Activated T-cell treated with anti-CD3 and anti-CD28 coated beads, Interleukin-2, amount 50 U/mL, for 48 hours (primary cell): ENCODE measurements at places on chromosomes 3 and 15.

DNA sequence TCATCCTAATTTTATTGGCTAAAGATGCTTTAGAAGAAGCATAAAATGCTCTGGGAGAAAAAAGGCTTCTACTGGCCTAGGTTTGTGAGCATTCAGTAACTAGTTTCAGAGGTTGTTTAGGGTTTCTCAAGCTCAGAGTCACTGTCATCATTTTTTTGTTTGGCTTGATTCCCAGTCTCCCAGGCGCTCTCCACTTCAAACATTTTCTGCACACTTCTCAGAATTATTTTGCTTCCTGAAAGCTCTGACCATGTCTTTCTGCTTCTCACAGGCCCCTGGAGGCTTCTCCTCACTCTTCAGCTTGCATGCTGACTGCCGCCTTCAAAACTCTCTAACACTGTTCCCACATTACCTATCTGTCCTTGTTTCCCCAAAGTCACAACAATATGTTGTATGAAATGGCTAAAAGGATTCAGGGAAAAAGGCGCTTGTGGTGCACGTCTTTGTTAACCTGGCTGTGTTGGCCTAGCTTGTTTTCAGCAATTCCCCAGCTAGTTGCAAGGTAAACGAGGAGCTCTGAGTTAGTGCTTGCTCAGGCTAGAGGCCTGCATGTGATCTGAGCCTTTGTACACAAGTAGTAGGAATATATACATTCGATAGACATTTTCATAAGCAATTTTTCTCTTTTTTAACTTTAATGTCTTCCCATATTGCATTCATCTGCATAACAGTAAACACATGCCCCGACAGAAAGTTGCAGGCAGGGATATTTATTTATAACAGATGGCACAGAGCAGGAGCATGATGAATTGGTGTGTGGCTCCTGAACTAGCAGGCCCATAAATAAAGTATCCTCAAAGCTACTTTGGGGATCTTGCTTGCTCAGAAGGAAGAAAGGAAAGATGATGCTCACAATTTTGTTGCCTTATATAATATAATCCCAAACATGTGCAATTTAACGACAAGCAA is 129.2 kb upstream of the DPH6 start:
- no peak for DNase-seq

- no peak for DNase-seq
Observed at GRCh38 chr3:23254835-23255234, 51.7 kb downstream of the UBE2E2 start.

DNA sequence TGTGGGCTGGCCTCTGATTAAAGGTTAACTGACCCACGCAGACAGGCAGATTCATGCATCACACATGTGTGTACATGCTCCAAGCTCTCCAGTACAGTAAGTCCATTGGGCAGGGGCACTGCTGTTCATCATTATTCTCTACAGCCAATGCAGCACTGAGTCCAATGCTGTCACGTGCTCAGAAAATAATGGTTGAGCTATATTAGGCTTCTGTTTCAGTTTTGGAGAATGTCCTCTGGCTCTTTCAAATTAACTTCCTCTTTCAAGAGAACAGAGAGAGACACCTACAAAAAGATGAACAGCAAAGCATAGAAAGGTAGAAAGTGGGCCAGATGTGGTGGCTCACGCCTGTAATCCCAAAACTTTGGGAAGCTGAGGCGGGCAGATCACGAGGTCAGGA is 202.6 kb downstream of the MEX3B start:
- no peak for DNase-seq

DNA sequence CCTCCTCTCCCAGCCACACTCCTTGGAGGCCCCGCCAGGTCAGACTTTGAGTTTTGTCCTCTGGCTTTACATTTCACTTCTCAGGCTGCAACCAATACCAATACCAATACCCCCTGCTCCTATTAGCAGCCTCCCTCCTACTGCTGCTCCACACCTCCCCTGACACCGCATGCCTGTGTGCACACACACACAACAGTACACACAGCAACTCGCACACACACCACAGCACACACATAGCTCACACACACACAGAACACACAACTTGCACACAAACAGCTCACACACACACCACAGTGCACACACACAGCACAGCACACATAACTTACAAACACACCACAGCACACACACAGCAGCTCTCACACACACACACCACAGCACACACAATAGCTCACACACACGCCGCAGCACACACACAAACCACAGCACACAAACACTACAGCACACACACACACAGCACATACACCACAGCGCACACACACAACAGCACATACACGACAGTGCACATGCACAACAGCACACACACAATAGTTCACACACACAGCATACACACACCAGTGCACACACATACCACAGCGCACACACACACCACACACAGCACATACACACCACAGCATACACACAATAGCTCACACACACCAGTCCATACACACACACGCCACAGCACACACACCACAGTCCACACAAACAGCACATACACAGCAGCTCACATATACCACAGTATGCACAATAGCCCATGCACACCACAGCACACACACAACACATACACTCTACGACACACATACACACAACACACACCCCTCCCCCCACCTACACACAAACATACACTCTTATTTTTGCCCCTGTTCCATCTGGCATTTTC is 204.7 kb downstream of the UACA start:
- no peak for DNase-seq

DNA sequence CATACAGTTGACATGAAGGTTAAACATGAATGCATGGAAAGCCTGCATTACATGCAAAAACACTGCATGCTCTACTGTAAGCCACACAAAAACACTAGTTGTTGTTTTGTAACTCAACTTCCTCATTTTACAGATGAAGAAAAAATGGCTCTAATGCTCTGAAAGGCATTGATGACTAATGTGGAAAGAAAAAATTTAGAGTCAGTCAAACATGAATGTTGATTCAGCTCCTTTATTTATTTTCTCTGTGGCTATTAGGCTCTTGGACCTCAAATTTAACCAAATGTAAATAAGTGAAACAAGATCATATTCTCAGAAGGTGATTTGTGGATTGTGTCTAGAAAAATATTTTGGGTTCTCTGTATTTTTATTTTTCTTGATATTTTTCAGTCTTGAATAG is 336.7 kb upstream of the ZNF717 start:
- DNase-seq, result no peak

GRCh38 chr15:64249883-64250575 is 87.2 kb upstream of the PPIB start:
- DNase-seq, result no peak

DNA sequence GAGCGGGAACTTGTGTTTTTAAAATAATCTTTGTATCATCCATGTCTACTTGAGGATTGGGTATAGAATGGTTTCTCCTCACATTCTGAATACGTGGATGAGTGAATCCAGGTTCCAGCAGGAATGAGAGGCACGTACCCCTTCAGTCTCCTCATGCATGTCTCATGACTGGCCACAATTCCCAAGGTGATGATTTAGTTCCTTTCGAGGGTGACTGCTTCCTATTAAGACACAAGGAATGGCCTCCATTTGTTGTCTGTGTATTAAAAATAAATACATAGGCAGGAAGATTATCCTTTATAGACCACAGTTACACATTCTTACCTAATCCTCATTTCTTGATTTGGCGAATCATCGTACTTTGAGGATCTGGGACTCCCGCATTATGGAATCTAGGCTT is 217.0 kb upstream of the LRIG1 start:
- DNase-seq, result no peak

DNA sequence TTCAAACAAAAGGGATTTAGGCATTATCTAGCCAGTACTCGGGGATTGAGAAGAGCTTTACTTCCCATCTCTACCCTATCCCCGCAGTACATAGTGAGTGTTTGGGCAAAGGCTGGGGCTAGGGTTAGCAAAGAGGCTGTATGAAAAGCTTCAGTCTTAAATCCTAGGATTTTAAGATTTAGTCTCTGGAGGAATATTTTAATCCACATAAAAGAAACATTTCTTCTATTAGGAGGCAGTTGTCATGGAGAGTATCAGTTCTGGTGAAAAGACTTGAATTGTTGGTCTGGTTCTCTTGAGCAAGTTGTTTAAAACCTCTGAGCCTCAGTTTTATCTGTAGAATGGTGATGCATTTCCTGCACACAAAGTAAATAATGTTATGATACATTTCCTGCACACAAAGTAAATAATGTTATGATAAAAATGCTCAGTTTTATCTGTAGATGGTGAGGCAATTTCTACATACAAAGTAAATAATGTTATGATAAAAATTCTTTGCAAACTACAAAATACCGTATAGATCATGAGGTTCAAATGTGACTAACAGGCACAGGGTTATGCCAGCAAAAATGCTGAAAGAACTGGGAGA is 53.9 kb upstream of the ZBED2 start:
- DNase-seq, result no peak

GRCh38 chr15:93105485-93105884 is 16.5 kb upstream of the RGMA start:
- no peak for DNase-seq

- DNase-seq, result no peak
Observed at GRCh38 chr3:174242311-174243041, 616.7 kb upstream of the NAALADL2 start.

- no peak for DNase-seq
Observed at GRCh38 chr3:76991165-76991564, 48.7 kb upstream of the ROBO2 start.

DNA sequence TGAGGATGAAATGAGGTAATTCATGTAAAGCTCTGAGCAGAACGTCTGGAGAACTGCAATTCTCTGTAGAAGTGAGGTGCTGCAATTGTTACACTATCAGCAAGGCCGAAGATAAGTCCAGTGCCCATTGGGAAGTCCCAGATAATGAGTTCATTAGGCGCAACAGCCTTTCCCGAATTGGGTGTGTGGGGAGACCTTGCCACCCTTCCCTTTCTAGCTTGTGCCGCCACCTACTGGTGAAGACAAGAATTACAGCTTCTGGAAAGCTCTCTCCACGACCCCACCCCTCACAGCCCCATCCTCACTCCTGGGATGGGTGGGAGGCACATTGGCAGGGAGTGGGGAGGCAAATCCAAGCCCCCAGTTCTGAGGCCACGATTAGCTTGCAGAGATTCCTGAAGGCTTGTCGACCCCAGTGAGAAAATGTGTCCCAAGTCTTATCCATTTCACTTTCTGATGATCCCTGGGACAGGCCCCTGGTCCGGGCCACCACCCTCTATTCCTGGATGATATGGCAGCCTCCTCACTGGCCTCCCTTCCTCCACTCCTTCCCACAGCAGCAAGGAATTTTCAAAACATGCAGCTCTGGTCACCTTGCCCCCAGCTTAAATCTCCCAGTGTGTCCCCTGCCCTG is 36.4 kb downstream of the FAM3D start:
- DNase-seq, result peak; percentile 73

DNA sequence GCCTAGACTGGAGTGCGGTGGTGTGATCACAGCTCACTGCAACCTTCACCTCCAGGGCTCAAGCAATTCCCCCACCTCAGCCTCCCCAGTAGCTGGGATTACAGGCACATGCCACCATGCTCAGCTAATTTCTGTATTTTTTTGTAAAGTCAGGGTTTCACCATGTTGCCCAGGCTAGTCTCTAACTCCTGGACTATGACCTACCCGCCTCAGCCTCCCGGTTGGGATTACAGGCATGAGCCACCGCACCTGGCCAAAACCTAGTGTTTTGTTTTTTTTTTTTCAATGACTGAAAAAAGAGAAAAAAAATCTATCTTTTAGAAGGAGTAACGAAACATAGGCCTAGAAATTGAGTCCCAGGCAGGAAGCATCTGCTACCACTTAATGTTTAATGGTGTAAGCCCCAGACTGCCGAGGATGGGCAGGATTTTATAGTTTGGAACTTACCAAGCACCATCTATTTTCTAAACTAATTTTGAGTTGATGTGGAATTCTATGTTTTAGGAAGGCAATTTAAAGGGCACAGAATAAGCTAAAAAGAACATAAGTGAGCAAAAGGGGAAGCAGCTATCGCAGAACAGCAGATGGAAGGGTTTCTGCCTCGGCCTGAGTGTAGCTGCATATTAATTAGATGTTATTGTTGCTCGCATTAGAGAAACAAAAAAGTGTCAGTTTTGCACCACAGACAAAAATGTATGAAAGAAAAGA is 24.2 kb upstream of the CA12 start:
- DNase-seq, result no peak

- no peak for DNase-seq
Observed at GRCh38 chr15:89575656-89576416, 567 bp downstream of the TICRR start.

DNA sequence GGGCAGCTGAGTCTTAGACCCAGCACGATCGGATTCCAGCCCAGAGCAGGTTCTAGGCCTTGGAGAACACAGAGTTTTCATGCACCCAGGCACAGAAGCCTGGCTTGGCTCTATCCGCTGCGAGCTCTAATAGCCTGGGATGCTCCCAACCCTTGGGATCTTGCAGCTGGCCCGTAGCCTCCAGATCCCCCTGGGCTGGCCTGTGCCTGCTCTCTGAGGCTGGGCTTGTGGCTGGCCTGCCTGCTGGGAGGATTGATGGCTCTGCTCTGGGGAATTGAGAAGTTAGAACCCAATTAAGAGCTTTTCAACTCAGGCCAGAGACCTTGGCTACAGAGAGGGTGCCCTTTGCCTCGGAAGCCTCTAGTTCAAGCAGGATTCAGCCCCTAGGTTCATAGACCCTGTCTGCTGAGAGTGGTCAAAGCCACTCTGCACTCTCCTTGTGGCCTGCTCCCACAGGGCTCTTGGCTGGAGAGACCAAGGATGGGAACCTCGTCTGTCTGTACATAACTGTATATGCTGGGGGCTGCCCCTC is 64.4 kb downstream of the MAGEF1 start:
- no peak for DNase-seq

DNA sequence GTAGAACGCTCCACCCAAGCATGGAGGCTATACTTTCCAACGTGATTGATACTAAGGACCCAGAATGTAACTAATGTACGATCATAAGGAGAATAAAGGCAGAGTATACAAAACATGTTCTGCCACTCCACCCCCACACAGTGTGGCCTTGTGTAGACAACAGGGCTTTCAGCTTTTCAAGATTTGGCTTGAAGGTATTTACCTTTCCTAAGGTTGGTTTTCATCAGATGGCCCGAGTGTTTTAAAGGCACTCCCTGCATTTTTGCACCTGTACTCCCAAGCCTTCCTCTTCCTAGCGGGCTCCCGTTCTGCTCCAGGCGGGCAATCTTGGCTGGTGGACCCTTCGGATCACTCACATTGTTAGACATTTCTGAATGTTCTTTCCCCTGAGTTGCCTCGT is 4.6 kb downstream of the SATB1 start:
- DNase-seq, result no peak
